ENCODE measurements at places on chromosomes 12 and 14.

- no peak for DNase-seq
Measured at GRCh38 chr14:96827290-96827689, 30.1 kb downstream of the VRK1 start.

DNA sequence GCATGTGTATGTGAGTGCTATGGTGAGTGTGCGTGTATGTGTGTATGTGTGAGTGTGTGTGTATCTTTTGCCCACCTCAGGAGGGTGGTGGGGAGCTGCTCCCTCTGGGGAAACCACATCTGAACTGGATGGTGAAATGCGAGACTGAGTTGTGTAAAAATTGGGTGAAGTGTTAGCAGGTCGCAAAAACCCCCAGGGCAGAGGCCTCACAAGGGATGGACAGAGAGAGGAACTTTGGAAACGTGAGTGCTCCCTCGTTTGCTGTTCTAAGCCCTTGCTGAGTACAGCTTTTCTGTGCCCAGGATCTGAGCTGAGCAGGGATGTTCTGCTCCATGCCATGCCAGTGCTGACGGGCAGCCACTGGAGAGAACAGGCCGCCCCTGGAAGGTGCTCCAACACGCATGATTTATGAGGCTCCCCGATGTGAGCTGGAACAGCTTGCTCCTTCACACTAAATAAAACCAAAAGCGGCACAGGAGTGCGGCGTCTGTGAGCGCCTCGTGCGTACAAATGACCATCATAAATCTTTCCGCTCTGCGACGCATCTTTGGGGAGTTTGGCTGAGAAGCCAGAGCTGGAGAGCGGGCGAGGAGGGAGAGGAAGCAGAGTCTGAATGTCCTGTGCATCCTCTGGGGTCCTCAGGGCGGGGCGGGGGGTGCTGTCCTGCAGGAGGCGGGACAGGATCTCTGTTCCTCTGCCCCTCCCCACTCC is 14.1 kb upstream of the GALNT9 start:
- DNase-seq: no peak

DNA sequence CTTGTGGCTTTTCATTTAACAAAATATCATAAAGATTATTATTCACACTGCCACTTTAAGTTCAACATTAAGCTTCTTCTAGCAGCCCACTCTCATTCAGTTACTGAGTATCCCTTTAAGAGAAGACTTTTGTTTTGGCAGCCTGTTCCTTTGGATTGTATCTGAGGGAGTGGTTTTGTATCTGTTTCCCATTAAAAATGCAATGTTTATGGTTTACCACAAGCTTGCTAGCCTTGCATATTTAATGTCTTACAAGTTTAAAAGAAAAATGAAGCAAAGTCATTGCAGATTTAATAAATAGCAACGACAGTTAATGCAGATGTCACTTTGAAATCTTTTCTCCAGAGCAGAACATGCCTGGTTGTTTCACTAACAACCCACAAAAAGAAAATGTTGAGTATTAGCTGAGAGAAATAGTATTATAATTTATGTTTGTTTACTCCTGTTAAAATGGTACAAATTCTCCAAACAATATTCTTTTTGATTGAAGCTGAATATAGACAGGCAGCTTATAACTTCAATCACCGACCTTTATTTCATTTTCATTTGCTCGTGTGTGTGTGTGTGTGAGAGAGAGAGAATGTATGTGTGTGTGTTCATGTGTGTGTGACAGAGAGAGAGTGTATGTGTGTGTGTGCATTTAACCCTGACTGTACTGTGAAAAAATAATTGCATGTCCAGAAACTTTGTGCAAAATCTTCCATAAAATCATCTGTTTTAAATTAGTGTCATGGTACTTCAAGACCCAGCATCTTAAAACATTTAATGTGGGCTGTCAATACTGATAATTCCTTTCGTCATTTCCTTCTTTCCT is 1.8 kb downstream of the DCN start:
- DNase-seq: peak; percentile 66

DNA sequence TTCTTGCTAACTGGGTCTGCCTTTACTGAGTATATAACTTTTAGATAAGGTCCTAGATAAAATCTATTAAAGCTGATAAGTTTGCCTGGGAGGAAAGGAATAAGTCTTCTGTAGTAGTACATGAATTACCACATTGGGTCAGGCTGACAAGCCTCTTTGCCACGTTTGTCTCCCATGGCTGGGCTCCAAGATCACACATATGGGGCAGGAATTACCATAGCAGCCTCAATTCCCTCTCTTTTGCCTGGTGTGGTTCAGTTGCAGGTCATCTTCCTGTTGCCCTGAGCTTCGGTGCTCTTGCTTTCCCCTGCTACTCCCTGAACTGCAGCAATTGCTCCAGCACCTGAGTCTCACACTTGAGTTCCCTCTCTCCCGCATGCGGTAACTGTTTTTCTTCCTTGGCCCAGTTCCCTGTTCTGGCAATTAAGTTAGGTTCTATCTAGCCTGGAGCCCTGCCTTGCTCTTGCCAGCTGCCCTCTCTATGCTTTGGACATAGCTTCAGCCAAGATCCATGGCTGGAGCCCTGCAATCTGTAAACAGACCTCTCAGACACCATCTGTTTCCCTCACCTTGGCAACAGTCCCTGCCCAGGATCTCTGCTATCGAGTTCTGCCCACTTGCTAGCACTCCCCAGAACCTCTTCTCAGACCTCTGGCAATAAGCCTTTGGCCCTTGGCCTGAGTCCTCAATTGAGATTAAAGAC is 5.8 kb upstream of the GLT8D2 start:
- no peak for DNase-seq

DNA sequence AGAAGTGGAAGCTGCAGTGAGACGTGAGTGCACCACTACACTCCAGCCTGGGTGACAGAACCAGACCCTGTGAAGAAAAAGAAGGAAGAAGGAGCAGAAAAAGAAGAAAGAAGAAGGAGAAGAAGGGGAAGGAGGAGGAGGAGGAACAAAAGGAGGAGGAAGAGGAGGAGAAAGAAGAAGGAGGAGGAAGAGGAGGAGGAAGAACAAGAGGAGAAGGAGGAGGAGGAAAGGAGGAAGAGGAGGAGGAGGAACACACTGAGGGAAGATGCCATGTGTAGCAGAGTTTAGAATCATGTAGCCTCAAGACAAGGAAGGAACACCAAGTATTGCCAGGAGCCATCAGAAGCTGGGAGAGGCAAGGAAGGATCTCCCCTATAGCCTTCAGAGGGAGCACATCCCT is 241.5 kb downstream of the KSR2 start:
- DNase-seq: no peak

- no peak for DNase-seq
Measured at GRCh38 chr14:53742233-53742620, 214.4 kb downstream of the BMP4 start.

DNA sequence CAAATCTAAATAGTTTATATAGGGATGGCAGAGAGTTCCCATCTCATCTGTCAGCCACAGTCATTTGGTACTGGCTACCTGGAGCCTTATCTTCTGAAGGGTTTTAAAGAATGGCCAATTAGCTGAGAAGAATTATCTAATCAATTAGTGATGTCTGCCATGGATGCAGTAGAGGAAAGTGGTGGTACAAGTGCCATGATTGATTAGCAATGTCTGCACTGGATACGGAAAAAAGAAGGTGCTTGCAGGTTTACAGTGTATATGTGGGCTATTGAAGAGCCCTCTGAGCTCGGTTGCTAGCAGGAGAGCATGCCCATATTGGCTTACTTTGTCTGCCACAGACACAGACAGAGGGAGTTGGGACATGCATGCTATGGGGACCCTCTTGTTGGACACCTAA is 7.9 kb upstream of the OAS2 start:
- no peak for DNase-seq

DNA sequence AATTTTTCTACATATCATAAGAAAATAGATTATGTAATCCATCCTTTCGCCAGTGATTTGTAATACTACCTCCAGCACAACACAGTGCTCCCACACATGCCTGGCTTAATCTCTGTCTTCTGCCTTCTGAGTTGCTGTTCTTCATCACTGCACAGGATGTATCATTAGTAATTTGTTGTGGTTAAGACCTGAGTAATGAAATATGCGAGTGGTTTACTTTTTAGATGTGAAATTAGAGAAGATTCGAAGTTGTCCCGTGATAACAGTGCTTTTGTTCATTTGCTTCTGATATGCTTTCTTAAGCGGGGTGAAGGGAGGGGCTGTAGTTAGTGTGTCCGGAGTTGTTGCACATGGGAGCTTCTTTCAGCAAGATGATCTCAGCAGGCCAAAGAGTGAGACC is 18.1 kb downstream of the KRT85 start:
- DNase-seq: no peak

- DNase-seq: no peak
Measured at GRCh38 chr12:29051221-29051620, 97.9 kb upstream of the FAR2 start.
